Suppressor macrophage treated with lipopolysaccharide for 1 hour (primary cell): ENCODE measurements at places on chromosomes 2 and 18.

DNA sequence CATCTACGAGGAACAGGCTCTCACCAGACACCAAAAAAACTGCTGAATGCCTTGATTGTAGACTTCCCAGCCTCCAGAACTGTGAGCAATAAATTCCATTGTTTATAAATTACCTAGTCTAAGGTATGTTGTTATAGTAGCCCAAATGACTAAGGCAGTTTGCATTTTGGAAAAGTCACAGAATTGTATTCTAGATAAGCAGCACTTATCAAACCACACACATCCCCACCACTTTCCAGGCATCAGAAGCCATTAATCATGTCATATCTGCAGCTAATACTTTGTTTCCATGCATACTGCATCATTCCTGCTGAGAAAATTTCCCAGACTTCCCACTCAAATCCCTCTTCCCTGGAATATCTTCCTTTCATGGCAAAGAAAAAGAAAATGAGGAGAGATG, 187.2 kb downstream of the INO80D start:
- no peak for DNase-seq

GRCh38 chr2:153115141-153115540, 363.4 kb downstream of the RPRM start:
- DNase-seq = no peak

DNA sequence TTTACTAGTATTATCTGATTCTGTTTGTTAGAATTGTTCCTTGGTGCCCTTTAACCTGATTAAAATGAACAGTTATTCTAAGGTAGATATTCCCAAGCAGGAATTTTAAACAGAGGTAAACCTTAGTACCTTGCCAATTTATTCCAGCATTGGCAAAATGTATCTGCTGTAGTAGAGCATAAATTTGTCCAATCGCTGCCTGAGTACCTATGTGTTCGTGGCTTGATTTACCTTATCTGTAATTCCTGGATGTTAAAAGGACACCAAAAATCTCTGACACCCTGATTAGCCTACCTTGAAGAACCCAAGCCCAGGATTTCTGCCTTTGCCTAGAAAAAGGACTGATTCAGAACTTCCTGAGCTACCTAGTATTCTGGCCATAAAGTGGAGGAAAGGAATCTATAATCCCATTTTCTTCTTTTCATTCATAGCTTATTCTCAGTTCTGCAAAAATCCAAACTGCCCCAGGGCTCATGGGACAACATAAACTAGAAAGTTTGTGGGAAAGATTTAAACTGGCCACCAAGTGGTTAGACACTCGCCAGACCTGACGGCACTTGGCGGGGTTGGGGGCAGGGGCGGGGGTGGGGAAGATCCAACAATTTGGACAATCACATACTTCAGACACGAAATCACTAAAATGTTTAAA, 16.2 kb upstream of the ZCCHC2 start:
- peak; percentile 71 for DNase-seq

DNA sequence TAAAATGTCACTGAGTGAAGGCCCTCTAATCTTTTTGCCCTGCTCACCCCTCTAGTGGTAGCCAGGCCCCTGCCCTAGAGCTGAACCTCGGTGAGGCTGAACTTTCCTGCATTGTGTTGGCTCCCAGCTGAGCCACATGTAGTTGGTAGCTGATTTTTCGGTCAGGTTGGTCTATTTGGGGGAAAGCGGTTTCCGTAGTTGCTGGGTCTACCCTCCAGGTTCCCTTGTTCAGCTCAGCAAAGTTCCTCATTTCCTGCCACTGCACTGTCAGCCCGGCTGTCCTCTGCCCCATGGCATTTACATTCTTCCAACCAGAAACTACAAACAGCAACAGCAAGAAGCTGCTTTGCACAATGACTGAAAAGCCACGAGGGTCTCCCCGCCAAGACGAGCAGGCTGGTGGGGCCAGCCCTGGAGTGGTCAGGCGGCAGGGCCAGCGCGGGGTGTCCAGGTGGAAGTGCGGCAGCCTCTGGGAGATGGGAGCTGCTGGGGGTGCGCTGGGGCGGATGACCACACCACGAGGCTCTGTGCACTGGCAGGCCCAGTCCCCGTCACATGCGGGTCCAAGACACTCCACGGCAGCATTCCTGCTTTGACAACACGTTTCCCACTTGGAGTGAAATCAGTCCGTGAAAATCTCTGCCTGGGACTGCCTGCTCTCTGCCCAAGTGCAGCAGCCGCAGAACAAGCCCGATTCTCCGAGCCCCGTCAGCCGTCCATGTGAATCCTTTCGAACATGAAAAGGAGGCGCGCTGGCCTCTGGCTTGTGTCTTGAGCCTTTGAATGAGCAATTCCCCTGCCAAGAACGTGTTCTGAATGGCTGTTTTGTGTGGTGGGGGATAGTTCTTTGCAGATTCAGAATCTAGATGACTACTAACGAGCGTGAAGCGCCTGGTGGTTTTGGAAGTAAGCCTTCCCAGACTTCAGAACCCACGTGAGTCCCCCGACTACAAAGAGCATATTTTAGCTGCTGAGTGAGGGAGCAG, 159.4 kb downstream of the ASB1 start:
- DNase-seq = no peak

GRCh38 chr2:29269095-29269764, 154.0 kb downstream of the CLIP4 start:
- DNase-seq = no peak

DNA sequence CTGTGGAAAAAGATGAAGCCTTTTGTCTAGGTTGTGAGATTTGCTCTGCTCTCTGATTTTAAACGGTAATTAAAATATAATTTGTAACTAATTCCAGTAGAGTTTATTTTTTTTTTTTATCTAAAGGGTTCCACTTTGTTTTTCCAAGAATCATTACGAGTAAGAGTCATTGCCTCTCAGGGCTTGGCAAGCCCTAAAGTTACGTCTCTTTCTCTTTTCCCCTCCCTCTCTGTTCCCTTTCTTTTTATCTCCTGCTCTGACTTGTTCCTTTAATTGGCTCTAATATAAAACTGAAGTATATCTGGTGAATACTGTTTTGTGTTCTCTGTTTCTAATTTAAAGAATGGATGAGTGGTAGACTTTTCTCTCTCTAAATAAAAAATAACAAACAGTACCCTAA, 75.8 kb downstream of the CALCRL start:
- no peak for DNase-seq

- DNase-seq = no peak
These were observed 291.0 kb downstream of the CYRIA start for GRCh38 chr2:16374671-16375070.

DNA sequence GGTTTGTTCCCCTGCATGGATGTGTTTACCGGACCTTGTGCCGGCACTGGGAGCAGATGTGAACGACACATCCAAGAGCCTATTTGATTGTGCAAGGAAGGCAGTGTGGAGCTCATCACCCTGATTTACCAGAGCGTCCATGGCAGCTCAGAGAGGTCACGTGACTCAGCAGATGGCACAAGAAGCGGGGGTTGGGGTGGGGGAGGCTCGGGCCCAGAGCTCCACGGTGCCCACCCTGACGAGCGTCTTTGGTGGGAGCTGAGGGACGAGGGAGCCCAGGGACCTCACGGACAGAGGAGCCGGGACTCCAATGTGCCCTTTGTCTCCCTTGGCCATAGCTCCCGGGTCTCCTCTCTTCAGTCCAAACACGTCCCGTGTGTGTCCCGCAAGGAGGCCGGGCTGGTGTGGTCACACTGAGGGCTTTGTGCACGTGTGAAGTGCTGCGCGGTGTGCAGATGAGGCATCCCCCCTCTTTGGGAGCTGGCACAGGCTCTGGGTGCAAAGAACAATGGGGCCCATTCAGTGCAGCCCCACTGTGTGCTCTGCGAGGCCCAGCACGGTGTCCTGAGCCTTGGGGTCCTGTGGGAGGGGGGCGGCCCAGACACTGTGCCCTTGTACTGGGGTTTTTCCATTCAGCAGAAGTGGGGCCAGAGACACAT, 15.5 kb downstream of the KCNIP3 start:
- no peak for DNase-seq

DNA sequence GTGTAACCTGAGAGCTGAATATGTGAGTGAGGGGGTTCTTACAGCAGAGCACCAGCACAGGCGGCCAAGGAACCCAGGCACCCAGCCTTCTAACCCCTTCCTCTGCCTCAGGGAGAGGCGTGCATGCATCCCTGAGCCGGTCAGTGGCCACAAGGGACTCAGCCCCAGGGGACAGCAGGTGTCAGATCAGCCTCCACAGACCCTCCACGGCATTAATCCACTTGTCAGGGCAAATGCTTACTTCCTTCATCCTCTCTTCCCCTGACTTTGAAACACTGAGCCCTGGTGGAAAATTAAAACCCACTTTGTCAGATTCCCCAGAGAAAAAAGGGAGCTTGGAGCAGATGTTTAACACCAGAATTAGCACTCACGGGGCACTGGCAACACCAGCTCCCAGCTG, 60.5 kb upstream of the SMAD2 start:
- no peak for DNase-seq

DNA sequence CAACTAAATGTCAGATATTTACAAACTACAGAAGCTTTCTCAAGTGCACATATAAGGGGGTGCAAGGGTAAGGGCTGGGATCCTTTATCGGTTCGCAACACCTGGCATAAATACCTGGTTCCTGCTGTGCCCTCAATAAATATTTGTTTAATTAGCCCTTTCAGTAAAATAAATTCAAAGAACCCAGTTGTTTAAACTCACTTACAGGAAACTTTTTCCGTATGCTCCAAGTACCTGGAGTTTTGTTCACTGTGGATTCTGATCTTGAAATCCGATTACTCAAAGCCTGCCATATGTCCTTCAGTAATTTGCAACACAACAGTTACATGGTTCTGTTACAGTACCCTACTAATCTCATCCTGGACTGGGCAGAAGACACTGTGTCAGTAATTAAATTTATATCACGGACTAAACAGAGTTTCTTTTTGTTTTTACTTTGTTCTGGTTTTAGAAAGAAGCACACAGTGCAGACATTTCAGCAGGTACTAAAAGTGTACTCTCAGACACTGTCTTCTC, 36.9 kb downstream of the TBC1D8 start:
- DNase-seq = no peak

GRCh38 chr18:47915229-47915628, 15.2 kb downstream of the SMAD2 start:
- no peak for DNase-seq

DNA sequence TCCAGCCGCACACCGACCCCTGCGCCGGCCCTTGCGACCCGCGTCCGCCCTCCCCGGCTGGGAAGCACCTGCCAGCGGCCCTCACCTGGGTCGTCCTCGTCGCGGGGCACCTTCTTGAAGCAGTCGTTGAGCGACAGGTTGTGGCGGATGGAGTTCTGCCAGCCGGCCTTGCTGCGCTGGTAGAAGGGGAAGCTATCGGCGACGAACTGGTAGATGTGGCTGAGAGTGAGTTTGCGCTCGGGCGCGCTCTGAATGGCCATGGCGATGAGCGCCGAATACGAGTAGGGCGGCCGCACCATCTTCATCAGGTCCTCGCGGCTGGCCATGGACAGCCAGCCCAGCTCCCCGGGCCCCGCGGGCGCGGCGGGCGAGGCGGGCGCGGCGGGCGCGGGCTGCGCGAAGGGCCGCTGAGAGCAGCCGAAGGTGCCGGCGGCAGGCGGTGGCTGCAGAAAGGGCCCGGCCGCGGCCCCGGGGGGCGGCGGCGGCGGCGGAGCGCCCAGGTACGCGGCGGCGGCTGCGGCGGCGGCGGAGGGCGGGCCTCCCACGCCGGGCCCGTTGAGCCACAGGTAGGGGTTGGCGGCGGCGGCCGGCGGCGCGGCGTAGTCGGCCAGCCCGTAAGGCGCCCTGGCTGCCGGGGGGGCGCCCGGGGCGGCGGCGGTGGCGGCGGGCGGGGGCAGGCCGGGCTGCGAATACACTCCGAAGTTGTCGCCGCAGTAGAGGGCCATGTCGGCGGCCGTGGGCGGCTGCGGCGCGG, 505 bp downstream of the FOXI3 start:
- DNase-seq = peak; percentile 32

DNA sequence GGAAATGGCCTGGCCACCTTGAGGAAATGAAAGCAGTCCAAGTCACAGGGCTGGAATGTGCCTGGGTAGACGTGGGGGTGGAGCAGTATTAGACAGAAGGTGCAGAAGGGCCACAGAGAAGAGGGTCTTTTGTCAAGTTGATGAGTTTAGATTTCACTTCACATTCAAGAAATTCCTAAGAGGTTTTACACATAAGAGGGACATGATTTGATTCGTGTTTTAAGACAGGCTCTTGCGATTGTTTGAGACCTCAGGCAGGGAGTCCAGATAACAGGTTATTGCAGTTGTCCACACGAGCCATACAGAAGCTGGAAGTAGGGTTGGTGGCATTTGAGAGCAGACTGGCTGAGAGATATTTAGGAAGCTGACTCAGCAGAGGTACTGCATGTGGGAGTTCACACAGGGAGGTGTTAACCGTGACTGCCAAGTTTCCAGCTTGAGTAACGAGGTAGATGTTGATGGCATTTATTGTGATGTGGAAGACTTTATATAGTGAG, 64.6 kb downstream of the NEB start:
- no peak for DNase-seq

DNA sequence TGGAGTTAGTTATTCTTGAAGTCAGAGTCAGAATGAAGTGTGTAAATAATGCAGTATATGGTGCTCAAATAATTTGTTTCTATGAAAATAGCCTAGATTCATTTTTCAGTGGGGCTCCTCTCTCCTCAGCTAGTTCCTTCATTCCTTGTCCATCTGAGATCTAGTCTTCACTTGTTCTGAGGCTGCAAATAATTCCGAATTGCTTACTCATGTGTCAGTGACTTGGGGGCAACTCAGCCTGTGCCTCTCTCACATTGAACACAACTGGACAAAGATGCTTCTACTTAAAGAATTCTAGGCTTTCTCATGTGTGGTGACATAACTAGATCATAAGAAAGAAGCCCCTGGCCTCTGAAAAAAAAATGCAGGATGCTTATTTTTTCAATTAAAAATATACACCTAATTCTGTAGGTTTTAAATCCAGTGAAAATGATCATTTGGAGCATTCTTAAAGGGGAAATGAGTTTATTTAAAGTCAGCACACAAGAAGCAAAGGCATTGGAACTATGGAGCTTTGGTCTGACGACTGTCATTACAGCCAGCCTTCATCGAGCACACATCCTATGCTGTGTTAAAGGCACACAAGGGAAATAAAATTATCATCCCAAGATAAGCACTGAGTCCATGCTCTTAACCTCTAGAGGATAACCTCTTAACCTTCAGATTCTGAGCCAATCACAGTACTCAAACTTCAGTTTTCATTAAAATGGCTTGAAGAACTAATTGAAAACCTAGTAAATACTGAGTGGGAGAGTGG, 24.8 kb upstream of the SCN7A start:
- DNase-seq = no peak

- DNase-seq = no peak
These were observed 51.8 kb downstream of the LDLRAD4 start for GRCh38 chr18:13270279-13270855.
